ENCODE measurements at places on chromosomes 2 and 18.

GRCh38 chr2:12705230-12705629 is 11.5 kb upstream of the TRIB2 start:
- no peak for DNase-seq

- no peak for DNase-seq
Measured at GRCh38 chr2:134314681-134315368, 61.0 kb downstream of the MGAT5 start.

DNA sequence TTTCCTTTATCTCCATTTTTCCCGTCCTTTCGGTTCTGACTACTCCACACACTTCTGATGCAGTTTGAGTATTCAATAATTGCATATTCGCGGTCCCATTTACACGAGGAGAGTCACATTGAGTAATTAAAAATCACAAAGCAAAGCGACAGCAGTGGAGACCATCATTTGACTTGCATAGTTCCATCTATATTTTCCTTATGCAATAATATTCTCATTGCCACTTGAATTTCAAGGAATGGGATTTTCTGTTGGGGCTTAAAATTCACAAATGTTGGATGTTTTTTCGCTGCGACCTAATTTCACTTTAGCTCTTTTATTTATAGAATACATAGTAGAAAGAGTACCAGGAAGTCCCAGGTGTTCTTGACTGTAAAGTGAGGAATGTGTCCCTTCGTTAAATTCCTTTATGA is 186.8 kb downstream of the ZEB2 start:
- no peak for DNase-seq

DNA sequence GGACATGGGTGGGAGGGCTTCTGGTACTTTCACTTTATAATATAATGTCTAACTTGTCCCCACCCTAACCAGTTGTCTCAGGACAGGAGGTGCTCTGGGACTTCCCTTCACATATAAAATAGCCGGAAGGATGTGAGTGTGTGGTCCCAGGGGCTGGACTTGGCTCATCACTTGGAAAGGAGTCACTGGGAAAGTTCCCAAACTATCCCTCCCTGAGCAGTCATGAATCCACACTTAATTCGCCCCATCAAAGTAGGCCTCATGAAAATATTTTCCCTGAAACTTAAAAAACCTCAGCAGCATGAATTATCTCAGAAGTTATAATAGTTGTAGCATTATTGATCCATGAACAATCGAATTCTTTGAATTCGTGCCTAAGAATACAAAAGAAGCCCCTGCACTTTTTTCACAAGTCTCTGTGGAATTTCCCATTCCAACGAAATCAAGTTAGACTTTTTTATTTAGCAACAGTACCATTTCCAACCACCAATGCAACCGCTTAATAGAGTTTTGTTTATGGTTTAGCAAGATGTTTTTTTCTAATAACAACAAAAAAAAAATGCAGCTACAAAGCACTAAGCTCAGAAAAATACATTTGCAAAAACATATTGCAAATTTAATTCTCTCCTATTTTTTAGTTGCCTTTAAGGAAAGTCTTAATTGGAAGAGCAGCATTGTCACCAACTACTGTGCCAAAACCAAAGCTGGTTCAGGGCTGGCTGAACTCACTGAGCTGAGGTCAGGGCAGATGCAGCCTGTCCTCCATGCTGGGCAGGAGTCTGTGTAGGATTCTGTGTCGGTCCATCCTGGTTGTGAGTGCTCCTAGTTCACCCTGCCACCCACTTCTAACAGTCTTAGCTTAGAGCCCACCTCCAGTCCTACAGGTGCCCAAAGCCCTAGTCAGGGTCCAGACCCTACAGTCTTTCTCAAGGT is 68.8 kb upstream of the SPTBN1 start:
- no peak for DNase-seq

DNA sequence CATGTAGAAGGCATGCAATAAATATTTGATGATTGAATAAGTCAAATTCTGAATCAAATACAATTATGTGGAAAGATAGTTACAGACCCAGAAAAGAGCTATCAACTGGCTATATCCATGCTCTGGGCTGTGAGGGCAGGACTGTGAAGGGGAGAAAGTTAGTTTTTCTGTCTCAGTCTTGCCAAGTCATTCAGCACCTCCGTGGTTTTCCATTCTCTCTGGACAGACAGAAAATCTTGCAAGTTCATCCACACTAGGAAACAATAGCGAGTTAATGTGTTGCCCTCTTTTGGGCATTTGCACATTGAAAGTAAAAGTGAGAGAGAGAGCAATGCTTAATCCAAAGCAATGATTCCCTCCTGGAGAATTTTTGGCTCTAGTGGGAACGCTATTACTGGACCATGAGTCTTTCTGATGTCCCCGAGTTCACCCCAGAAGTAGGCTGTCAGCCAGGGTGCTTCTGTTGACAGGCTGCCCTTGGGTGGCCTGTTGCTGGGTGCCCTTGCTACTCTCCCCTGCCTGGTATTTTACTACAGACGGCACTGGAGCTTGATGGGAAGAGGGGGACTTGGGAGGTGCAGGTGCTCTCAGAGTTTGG is 238.3 kb downstream of the LOXHD1 start:
- no peak for DNase-seq

DNA sequence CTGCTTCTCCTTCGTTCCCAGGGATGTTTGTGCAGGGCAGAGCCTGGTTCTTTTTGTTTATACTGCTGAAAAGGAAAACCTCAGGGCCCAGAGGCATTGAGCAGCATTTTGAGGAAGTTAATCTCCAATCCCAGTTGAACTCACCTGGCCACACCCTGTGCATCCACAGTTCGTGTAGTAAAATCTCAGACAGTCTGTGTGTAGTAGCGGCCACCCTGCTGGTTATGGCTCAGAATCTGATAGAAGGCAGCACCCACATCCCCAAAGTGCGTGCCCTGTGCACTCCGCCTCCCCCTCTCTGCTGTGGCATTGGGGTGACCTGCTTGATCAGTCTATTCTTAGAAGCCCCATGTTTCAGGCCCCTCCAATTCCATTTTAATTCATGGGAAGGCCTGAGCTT is 10.9 kb downstream of the TRIB2 start:
- DNase-seq: no peak

DNA sequence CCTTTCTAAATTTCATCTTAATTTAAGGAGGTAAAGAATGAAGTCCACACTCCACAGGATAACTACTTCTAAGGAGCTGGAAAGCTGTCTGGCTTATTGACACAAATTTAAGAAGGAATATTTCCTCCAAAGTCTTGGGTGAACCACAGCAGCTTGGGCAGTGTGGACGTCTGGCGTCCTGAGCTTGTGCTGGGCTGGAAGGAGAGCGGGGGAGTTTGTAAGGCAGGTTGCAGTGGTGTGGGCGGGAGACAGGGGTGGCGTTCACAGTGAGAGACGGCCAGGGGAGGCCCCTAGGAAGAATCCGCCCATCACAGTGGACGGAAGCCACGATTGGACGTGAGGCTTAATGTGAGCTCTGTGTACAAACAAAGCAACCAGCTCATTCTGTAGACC is 25.7 kb downstream of the ADI1 start:
- DNase-seq: no peak

DNA sequence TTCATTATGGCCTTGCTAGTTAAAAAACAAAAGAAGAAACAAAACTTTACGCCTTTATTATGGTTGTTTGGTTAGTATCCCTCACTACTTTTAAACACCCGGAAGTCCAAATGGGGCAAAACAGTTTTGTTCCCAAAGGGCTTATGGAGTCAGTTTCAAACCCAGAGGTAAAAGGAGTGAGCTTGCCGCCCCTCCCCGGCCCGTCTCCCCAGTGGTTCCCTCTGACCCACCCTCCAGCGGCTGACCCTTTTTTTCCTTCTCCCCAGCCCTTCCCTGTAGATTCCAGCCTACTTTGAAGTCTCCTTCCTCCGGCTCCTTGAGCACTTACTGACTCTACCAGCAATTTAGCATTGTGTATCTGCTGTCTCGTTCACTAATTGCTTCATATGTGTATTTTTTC is 209.2 kb downstream of the ICOS start:
- DNase-seq: no peak

DNA sequence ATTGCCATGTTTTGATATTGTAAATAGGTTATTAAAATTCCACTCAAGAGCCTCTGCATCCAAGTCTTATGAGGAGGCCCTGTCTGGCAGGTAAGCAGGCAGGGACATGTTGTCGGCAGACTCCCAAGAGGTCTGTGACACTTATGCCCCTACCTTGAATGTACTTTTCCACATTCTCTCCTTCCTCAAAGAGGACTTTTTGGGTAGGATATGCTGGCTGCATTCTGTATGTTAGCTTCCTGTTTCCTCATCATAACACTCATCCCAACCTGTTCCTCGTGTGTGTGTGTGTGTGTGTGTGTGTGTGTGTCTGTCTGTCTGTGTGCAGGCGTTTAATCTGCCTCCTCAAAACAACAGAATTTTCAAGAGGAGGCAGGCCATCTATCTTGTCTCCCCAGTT is 75.3 kb downstream of the USP40 start:
- no peak for DNase-seq

DNA sequence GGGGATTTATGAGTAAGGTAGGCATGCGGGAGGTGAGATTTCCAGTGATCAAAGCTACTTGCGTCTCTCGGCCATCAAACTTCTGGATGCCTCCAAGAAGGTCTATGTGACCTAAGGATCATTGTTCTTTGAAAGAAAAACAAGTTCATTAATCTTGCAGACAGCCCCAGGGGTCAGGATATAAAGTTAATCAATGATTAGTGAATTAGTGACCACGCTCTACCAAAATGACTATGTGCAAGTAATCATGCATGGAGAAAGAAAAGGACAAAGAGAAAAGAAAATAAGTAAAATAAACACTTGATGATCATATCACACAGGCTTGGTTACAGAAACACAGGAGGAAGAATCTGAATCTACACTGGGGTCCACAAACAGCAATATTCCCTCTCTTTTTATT is 42.5 kb upstream of the BCL11A start:
- no peak for DNase-seq

DNA sequence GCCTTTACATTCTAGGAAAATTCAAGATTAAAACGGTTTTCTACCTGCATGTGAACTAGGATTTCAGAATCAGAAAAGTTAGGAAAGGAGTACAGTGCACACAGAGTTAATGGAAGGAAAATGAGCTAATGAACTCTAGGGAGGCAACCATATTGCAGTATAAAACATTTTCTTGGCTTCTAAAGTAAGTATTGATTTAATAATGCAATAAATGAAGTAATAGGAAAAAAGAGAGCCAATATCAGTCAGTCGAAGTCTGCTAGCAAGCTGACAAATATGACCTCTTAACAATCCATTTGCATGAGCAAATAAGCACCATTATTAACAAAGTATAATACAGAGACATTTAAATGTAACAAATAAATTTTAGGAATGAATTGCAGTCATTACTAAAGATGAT is 80.2 kb upstream of the COL3A1 start:
- DNase-seq: no peak

GRCh38 chr18:9827793-9828505 is 57.8 kb upstream of the TXNDC2 start:
- DNase-seq: no peak

GRCh38 chr2:106816974-106817373 is 69.0 kb downstream of the ST6GAL2 start:
- DNase-seq: no peak

DNA sequence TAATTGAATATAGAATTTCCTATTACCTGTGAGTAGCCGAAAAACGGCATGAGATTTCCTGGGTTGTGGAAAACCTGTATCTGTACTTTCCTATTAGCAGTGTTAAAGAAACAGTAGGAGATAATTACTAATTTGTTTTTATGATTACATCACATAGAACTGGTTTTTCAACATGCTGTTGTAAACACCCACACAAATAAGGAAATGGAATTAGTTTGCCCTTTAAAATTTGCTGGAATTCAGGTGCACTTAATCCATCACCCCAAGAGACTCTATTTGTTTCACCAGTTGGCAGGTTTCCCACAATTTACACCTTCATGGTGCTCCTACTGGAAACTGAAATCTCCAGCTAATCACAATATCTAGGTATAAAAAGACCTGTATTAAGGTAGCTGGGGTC is 274.1 kb upstream of the SLC8A1 start:
- no peak for DNase-seq

GRCh38 chr2:132896073-132896472 is 226.1 kb upstream of the LYPD1 start:
- no peak for DNase-seq

DNA sequence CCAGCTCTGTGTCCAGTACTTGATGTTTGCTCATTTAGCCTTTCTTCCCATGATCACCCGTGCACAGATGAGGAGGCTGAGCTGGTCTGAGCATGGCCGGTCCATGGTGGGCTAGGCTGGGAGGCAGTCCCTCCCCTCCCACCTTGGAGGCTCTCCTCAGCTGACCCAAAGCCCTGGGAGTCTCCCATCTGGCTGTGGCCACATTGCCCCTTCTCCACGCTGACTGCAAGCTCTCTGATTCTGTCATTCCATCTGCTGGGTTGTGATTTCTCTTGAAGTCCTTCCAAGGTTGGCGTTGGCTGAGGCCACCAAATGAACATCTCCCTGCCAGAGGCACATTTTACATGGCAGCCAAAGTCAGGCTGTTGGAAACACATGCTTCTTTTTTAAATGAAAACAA is 44.0 kb downstream of the ACKR3 start:
- DNase-seq: no peak

DNA sequence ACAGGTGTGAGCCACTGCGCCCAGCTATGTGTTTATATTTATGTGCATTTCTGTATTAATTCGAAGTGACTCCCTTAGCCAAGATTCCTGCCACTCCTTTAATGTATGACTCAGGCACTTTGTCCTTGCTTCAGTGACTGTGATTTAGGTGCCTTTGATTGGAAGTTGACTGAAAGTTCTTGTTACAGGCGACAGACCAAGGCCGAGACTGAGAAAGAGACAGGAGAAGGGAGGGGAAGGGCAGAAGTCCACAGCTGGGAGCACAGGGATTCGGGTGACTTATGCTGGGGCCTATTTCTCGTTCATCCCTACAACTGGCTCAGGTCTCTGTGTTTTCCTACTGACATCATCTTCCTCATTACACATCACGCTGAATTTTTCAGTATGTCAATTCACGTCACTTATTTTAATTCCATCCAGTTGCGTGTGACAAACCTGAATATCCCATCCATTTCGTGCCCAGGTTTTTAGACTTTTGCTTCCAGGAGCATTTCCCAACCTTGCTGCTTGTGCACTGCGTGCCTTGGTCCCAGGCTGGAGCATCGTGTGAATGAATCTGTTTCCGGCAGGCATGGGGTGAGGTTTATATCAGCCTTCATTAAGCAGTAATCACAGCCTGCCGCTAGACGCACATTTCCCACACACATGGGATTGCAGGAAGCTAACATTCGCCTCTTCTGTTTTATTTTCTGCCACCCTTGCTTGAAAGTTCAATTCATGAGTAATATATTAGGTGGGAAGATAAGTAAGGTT is 42.4 kb downstream of the TMEM18 start:
- no peak for DNase-seq

- no peak for DNase-seq
Measured at GRCh38 chr2:119782308-119783027, 22.7 kb downstream of the PTPN4 start.

GRCh38 chr2:240560084-240560479 is at the start of gene DUSP28:
DUSP28 (plus strand) TSS chr2:240560357; CDS start chr2:240560685, 328 bp downstream.
- DNase-seq: peak; percentile 91

- DNase-seq: no peak
Measured at GRCh38 chr18:79208906-79209305, 139.7 kb downstream of the ATP9B start.

DNA sequence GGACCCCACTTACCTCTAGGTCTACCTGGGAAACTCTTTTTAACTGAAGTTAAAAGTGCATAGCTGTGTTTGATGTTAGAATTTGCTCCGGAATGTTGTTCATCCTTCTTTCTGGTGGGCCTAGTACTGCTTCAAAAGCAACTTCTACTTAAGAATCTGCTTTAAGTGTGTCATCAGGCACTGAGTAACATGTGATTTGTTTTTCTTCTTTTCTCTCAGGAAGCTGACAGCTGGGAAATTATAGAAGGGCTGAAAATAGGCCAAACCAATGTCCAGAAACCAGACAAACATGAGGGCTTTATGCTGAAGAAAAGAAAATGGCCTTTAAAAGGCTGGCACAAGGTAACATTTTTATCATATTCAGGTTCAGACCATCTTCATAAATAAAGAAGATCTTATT is 122.9 kb downstream of the PRKRA start:
- DNase-seq: no peak

Measured in germinal center (tissue), 1 donor.